Thyroid gland (tissue), 4 donors: ENCODE measurements at places on chromosomes 7 and 10. TPM values are rescaled to one million over a fixed set of nuclear protein-coding genes. Genes with fewer than 3 reads are reported as not detected.

Gene GNAT3
- total RNA-seq, result not detected

Gene HOXA6
- not detected for total RNA-seq

Gene HECW1
- total RNA-seq, result 4.7 TPM

- no peak for DNase-seq
- H3K27ac ChIP-seq, result no peak overlapping the region
- no peak overlapping the region for H3K4me3 ChIP-seq
- no peaks in the 10 kb centered on the region for H3K4me1 ChIP-seq
- H3K27me3 ChIP-seq, result no peaks in the 10 kb centered on the region
Observed at GRCh38 chr7:82021036-82021435, 251.2 kb upstream of the HGF start.

- DNase-seq, result no peak
- H3K36me3 ChIP-seq, result peaks cover 25% of the 10 kb centered on the region
- H3K4me1 ChIP-seq, result no peaks in the 10 kb centered on the region
- H3K27me3 ChIP-seq, result no peaks in the 10 kb centered on the region
- no peak overlapping the region for H3K27ac ChIP-seq
Observed at GRCh38 chr10:119129721-119130120, 25.8 kb downstream of the DENND10 start.

- H3K27me3 ChIP-seq, result no peaks in the 10 kb centered on the region
- peak overlapping the region; percentile 45 for H3K4me3 ChIP-seq
- peak overlapping the region; percentile 98 for H3K27ac ChIP-seq
- DNase-seq, result peak; percentile 67
Observed at GRCh38 chr7:75915416-75916156, 631 bp downstream of the POR start.

DNA sequence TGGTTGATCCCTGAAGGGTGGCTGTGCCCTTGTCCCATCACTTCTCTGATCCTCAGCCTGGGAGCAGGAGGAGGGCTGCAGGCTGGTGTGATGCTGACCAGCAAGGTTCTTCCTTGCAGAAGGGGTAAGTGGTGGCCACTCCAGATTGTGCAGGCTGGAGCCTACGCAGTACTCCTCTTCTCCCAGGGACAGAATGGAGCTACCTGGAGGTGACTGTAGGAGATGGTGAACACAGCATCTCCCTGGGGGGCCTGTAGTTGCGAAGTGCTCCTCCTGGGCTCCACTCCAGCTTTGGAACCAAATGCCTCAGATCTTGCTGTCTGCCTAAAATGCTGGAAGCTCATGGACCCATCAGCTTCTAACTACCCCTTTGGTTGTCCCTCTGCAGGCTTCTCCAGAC lies 323.6 kb upstream of the PODXL start:
- no peaks in the 10 kb centered on the region for H3K27me3 ChIP-seq
- H3K36me3 ChIP-seq, result no peaks in the 10 kb centered on the region
- no peak overlapping the region for H3K27ac ChIP-seq
- H3K4me3 ChIP-seq, result no peak overlapping the region
- H3K4me1 ChIP-seq, result no peaks in the 10 kb centered on the region

DNA sequence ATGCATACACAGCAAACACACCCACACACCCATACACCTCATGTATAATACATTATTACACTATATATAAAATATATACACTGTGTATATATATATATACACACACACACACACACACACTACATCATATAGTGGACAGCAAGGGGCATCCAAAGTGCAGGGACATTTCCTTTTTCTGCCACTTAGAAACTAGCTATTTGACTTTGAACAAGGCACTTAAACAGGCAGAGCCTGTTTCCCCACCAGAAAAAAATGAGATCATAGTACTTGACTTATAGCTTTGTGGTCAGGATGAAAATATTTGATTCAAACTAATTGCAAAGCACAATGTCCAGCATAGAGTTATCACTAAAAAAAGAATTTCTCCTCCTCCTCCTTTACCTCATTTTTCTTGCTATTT lies 254.3 kb upstream of the NPVF start:
- H3K27ac ChIP-seq, result no peak overlapping the region
- DNase-seq, result no peak
- no peaks in the 10 kb centered on the region for H3K36me3 ChIP-seq
- no peaks in the 10 kb centered on the region for H3K4me1 ChIP-seq

DNA sequence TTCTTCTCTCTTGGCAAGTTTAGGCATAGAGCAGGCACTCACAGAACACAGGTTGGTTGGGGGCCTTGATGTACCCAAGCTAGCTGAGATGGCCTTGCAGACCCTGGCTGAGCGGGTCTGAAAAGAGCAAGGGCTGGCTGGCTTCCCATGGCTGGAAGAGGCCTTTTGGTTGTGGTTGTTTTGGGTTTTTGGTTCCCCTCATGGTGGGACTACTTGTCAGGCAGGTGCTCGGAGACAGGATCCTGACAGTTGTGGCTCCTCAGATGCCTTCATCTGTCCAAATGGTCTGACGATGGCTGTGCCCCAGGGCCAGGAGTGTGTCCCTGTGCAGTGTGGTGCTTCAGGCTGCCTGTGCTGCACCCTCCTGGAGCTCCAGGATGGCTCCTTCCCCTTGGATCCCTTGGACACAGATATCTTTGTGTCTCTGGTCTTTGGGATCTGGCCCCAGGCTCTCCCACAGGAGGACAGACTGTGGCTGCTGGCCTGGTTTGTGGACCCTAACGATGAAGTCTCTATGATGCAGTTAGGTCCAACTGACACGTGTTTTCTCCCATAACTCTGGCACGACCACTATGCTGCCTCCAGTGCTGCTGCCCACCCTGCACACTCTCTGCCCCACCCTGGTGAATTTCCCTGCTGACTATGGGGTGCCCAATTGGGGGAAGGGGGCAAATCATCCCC lies 321.5 kb upstream of the ZNF32 start:
- no peak overlapping the region for H3K4me3 ChIP-seq
- H3K27ac ChIP-seq, result no peak overlapping the region
- no peaks in the 10 kb centered on the region for H3K27me3 ChIP-seq
- no peaks in the 10 kb centered on the region for H3K36me3 ChIP-seq
- no peak for DNase-seq
- H3K4me1 ChIP-seq, result peaks cover 4% of the 10 kb centered on the region

DNA sequence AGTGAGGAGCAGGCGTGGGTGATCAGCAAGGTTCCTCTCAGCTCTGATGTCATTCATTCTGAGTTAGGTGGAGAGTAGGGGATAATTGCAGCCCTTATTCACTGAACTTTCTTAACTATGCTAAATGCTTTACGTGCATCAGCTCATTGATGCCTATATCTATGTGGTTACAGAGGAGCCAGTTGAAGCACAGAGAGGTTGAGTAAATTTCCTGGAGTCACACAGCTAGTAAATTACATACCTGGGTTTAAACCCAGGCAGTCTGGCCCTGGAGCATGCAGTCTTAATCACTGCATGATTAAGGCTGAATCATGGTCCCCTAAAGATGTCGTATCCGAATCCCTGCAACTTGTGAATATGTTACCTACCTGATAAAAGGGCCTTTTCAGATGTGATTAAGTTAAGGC lies 99.6 kb downstream of the GRK5 start:
- no peak overlapping the region for H3K4me3 ChIP-seq
- no peaks in the 10 kb centered on the region for H3K27me3 ChIP-seq
- no peak for DNase-seq
- peak overlapping the region; percentile 51 for H3K27ac ChIP-seq

DNA sequence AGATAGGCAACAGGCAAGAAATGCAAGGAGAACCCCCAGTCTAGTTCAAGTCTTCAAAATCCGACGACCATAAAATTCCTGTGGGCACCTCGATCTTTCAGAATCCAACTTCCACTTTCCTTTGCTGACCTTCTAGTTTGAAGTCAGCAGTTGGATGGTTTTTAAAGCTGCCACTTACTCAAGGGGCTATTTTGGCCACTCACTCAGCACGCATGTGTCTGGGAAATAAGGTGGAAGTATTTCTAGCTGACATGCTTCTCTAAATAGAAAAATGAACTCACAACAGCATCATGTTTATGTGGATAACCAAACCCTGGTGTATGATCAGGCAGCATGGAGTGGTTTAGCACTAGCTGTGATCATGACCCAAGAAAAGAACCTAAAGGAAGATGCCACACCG lies at the start of gene NRAP:
NRAP (minus strand) TSS at position 134 of the 400 bp plus-strand sequence. CDS start 159 bp downstream, outside the sequence.
- H3K27me3 ChIP-seq, result no peaks in the 10 kb centered on the region
- no peak for DNase-seq
- H3K4me3 ChIP-seq, result no peak within 1 kb of the TSS
- H3K36me3 ChIP-seq, result no peaks in the 10 kb centered on the region
- no peaks in the 10 kb centered on the region for H3K4me1 ChIP-seq

DNA sequence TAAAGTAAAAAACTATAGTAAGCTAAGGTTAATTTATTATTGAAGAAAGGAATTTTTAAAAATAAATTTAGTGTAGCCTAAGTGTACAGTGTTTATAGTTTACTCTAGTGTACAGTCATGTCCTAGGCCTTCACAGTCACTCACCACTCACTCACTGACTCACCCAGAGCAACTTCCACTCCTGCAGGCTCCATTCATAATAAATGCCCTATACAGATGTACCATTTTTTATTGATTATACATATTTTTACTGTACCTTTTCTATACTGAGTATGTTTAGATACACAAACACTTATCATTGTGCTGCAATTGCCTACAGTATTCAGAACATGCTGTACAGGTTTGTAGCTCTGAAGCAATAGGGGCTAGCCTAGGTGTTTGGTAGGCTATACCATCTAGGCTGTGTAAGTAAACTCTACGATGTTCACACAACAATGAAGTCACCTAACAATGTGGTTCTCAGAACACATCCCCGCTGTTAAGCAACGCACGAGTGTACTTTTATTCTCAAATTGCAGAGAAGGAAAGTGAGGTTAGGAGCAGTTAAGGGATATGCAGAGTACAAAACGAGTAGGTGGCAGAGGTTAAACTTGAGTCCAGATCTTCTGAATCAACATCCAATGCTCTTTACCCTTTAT lies 38.9 kb upstream of the PLCE1 start:
- H3K36me3 ChIP-seq, result no peaks in the 10 kb centered on the region
- DNase-seq, result no peak
- no peak overlapping the region for H3K4me3 ChIP-seq
- no peaks in the 10 kb centered on the region for H3K27me3 ChIP-seq

- no peaks in the 10 kb centered on the region for H3K27me3 ChIP-seq
- no peak overlapping the region for H3K4me3 ChIP-seq
- H3K36me3 ChIP-seq, result no peaks in the 10 kb centered on the region
- DNase-seq, result no peak
- H3K27ac ChIP-seq, result no peak overlapping the region
Observed at GRCh38 chr7:99311702-99312101, 14.0 kb upstream of the ARPC1A start.

GRCh38 chr10:83881661-83882060 lies 257.6 kb upstream of the GHITM start:
- H3K4me1 ChIP-seq, result peaks cover 9% of the 10 kb centered on the region
- no peaks in the 10 kb centered on the region for H3K36me3 ChIP-seq
- no peak overlapping the region for H3K4me3 ChIP-seq
- peak; percentile 41 for DNase-seq
- H3K27ac ChIP-seq, result no peak overlapping the region
- no peaks in the 10 kb centered on the region for H3K27me3 ChIP-seq

DNA sequence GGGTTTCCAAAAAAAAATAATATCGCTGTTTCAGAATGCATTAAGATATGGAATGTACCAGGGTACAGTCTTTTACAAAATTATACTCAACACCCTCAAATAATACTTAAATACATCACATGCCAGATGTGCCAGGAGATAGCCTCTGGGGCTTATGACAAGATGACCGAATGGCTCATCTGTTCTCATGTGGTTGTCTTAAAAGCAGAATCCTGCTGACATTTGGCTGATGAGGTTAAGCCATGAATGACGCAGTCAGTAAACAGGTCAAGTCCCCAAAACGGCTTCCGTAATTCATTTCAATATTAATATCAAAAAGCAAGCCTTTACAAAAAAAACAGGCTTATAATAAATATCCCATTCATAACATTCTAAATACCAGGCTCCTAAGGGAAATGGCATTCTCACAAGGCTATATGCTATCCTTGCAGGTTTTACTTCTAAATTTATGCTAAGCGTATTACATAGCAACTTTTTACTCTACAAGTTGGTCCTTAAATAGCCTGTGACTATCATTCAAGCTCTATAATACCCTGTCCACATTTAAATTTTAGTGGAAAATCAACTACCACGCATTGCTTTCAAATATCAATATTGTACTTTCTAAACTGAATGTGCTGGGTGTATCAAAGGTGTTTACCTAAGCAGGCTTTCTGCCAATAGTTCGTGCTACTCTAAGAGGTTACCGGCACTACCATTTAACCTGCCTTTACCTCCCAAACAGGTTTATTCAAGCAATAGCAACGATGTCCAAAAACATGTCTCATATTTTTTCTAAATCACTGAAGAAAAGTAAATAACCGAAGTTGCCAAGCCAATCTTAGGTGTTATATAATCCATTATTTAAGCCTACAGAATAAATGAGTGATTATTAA lies 15.6 kb downstream of the SMURF1 start:
- no peak overlapping the region for H3K4me3 ChIP-seq
- H3K27me3 ChIP-seq, result no peaks in the 10 kb centered on the region
- no peaks in the 10 kb centered on the region for H3K36me3 ChIP-seq
- DNase-seq, result no peak

DNA sequence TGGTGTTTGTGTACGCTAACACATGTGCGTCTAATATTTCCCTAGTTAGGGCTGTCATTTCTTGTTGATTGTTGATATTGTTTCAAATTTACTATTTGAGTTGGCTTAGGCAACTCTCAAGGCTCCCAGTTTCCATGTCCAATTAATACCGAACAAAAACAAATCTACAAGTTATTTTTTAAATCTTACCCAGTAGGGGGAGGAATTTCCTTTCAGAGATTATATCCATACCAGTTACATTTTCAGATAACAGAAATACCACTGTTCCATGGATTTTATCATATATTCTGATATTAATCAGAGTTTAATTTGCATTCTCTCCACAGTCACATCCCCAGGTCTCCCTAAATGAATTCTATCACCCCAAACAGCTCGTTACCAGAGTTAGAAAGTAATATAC lies 7.2 kb upstream of the AKR1B10 start:
- no peaks in the 10 kb centered on the region for H3K4me1 ChIP-seq
- no peak overlapping the region for H3K27ac ChIP-seq
- H3K4me3 ChIP-seq, result no peak overlapping the region
- DNase-seq, result no peak

GRCh38 chr7:37142958-37143357 lies 305.7 kb downstream of the ELMO1 start:
- H3K36me3 ChIP-seq, result no peaks in the 10 kb centered on the region
- DNase-seq, result no peak
- H3K4me3 ChIP-seq, result no peak overlapping the region
- H3K27me3 ChIP-seq, result no peaks in the 10 kb centered on the region
